ENCODE measurements at places on chromosomes 12 and 14.

DNA sequence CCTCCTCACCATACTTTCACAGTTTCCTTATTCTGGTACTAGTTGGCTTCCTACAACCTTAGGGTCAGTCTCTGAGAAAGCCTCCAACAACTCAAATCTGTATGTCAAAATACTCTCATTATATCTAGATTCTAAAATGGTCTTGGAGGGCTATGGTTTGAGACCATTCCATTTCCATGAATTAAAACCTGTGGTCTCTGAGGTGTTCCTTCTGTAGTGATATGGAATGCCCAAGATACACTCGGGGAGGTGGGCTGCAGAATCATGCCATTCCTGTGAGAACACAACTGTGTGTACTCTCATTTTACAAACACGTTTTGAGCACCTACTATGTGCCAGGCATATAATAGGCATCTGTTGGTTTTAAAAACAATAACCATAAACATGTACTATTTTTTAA is 74.0 kb downstream of the FERMT2 start:
- no peak for DNase-seq

GRCh38 chr12:49882851-49883464 is 20.7 kb downstream of the FAIM2 start:
- DNase-seq = no peak

- DNase-seq = no peak
Measured at GRCh38 chr12:98939350-98939749, 294.3 kb downstream of the APAF1 start.

DNA sequence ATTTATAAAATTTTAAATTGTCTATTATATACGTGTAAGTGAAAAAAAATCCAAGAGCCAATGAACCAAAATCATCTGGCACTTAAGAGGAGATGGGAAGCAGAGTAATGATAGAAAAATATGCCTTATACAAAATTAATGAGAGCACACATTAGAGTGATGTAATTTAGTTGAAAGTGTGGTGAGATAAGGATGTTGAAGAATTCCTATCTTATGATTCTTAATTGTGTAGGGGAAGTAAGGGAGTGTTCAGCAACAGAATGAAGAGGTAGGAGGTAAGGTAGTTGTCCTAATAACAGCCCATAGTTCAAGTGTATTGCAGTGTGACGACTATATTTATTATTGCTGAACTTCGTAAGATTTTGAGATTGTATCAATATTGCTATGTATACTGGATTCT is 843.4 kb upstream of the FLRT2 start:
- no peak for DNase-seq

DNA sequence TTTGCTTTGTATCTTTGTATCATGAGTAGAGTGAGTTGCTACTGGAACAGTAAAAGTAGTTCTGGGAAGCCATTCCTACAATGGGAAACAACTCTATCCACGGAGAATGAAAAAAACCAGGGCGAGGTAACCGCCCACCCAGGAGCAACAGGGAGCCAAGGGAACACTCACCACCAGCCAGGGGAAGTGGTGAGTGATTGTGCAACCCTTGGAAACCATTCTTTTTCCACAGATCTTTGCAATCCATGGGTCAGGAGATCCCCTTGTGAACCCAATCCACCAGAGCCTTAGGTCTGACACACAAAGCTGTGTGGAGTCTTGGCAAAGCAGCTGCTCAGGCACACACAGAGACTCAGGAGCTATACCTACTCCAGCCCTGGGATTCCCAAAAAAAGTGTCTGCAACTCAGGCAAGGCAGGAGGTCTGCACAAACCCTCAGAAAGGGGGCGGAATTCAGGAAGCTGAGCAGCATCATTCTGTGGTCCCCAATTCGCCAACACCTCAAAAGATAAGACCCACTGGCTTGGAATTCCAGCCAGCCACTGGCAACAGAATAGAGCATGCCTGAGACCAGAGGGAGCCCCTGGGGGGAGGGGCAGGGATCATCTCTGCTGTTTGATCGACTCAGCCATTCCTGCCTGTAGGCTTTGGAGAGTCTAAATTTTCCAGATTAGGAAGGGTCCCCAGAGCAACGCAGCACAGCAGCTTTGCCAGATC is 52.1 kb upstream of the PPFIA2 start:
- peak; percentile 68 for DNase-seq

GRCh38 chr12:59708064-59708463 is 112.2 kb downstream of the SLC16A7 start:
- no peak for DNase-seq

GRCh38 chr12:109433618-109434017 is 43.5 kb downstream of the KCTD10 start:
- no peak for DNase-seq

- no peak for DNase-seq
Measured at GRCh38 chr14:98599082-98599481, 672.9 kb downstream of the BCL11B start.

DNA sequence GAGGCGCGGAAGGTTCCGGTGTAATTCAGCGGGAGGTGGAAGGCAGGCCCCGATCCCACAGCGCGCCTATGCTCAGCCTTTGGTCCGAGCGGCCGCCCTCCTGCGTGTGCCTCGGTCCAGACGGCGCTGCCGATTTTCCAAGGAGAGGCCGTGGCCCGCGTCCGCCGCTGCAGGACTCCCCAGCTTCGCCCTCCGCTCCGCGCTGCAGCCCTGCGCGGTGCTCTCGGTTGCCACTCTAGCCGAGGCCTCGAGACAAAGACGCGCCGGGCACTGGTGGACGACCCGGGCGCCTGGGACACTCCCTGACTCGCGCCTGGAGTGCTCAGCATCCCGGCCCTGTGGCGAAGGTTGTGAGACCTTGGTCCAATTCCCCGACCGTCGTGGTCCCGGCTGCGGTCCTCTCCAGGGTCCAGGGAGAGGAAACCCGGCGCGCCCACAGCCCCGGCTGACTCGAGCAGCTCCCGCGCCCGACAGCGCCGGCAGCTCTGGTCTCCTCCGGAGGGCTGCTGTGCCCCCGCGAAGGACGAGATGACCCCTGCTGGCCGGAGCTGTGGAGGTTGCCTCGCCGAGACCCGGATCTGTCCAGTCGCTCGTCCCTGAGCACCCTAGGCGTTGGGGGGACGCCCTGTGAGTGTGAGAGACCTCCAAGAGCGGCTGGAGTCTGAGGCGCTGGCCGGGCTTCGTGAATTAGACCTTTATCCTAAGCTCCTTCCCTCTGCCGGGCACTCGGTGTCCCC is 6.5 kb downstream of the HOXC12 start:
- DNase-seq = no peak

DNA sequence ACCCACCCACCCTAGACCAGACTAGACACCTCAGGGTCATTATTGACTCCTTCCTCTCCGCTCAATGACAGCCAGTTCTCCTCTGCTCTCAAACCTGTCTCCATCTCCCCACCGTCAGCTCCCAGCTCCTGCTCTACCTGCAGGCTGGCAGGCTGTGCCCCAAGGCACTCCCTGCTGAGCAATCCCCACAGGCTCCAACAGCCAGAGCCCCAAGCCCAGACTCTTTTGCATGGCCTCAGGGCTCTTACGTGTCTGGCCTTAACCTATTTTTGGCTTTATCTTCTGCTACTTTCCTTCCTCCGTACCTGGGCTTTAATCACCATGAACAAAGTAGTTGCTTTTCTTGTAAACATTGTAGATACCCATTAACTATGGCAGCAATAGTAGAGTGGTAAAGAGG is 162.9 kb upstream of the PRMT8 start:
- DNase-seq = no peak

DNA sequence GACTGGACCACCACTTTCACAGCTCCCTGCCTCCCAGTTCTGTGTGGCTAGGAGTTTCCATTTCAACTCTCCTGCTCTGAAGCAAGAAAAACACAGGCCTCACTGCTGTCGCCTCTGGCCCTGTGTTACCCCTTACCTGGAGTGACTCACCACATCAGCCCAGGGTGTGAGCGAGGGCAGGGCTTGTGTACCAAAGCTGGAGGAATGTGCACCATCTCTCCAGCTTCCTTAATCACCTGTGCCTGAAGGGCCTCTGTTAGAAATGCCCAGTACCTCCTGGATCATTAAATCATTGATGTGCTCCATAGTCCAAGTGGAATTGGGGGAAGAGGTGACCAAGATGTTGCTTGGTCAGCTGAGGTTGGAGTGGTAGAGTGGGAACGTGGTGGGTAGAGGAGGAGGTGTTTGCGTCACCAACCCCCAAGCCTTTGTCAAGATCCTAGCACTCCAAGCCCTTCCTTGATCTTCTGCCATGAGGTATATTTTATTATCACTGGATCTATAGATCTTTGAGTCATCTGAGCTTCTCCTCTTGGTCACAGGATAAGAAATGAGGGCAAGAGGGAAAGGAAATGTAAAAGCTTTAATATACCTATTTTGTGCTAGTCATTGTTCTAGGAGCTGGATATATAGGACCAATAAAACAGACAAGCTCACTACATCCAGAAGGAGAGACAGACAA is 51.3 kb downstream of the SSPN start:
- DNase-seq = no peak

GRCh38 chr14:86373886-86374285 is 843.9 kb downstream of the FLRT2 start:
- no peak for DNase-seq

DNA sequence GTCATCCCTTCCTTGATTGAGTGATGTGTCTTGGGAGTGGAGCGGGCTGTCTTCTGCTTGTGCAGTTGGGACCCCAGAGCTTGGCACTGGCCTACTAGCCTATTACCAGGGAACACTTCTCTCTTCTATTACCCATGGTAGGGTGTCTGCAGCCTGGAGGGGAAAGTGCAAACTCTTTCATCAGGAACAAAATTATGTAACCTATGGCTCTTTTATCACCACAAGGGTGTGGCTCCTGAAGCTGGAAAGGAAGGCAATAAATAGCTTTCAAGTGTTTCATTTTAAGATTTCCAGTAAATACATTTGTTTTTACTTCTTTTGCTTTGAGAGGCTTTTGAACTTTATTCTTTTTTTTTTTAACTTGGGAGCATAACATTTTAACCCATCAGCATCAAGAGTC is 349.7 kb upstream of the FAR2 start:
- peak; percentile 75 for DNase-seq

DNA sequence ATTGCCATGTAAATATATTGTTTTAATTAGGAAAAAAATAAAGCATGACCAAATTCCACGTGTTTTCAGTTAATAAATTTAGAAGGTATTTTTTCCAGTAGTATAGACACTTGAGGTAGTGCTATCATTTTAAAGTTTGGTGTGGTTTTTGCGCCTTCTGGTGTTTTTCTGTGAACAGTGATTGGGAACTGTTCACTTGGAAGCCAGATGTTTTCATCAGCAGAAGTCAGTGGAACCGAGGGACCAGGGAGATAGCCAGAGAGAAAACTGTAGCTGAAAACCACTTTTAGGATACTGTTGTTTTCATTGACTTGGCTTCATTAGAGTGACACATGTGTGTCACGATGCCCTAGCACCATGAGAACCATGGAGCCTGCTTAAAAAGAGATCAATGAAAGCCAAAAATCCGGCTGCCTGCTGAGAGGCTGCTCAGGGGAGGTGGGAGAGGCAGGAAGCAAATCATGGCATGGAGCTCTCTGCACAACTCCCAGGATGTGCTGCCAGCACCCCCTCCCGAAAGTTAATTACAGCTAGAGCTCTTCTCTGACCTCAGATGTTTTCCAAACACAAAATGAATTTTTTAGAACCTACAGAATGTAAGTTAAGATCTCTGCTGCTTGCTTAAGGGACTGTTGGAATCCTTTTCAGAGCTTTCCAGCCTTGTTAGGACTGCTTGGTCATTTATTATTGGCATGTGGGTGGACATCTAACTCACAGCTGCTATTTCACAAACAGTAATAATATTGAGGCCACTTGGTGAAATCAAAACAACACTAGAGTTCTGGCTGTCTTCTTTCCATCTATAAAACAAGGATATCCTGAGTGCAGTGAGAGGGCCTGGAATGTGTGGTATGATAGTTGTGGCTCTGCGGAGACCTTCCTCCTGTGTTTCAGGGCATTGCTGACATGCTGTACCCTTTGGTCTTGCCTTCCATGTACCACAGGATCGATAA is 192.3 kb downstream of the ANO4 start:
- no peak for DNase-seq

DNA sequence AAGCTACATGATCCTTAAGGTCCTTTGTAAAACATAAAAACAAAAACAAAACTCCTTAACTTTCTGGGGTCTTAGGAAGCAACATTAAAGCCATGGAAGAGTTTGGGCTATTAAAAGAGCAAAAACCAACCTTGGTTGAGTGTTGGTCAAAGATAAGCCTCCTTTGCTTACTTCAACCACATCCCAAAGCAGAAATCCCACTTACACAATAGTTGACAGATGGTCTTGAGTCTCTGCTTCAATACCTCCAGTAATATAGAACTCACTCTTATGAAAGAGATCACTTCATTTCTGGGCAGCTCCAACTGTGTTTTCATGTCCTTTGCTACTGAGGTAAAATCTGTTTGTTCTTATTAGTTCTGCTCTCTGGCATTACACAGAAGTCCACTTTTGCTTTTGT is 125.8 kb downstream of the SLC38A4 start:
- DNase-seq = no peak

DNA sequence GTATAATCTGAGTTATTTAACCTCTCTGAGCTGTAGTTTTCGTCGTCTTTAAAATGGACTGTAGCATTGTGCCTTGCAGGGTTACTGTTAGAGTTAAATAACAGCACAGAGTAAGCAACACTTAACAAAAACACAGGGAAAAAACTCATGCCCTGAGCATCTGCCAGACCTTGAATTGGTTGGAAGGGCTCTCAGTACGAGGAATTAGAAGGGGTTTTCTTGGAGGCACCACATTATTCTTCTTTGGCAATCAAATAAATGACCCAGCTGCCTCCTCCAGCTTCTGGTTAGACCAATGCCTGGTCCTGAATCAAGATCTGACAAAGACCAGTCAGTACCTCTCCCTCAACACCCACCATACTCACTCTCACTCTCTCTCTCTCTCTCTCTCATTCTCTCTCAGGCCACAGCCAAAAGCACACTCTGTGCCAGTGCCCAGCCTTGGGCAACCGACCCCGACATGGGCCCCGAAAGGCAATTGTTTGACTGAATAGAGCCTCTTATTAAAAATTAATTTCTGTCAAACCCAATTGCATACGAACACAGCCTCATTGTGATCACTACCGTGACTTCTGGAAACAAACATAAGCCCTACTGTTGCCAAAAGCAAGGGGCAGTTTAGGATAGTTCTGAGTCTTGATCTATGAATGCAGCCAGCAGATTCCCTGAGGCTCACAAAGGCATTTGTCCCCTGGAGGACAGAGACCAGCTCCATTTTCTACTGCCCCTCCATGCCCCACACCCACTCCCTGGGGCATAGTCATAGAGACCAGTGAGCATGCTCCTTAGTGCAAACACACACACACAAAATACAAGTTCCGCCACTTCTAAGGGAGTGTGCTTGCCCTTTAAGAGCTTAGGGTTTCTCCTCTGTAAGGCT is 23.9 kb downstream of the DUSP6 start:
- no peak for DNase-seq

DNA sequence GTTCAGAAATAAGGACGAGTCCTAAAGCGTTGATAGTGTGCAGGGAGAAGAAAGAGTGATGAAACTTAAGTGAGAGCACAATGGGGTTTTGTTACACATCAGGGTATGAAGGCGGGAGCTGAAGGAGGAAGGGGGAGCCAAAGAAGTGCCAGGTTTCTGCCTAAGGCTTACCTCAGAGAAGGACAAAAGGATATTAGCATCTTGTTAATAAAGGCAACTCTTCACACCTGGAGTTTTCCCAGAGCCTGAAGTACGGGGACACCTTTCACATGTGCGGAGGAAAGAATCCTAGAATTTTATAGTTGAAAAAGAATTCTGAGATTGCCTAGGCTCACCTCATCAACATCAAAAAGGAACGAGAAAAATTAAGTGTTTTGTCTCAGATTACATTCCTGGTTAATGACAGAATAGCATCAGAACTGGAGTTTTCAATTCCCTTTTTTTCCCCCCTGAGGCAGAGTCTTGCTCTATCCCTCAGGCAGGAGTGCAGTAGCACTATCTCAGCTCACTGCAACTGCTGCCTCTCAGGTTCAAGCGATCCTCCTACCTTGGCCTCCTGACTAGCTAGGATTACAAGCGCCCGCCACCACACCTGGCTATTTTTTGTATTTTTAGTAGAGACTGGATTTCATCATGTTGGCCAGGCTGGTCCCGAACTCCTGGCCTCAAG is 2.2 kb upstream of the SAV1 start:
- DNase-seq = no peak

Data from inflammatory macrophage treated with lipopolysaccharide for 4 hours (primary cell).